ENCODE measurements at places on chromosomes 6 and 20.

GRCh38 chr6:119350952-119351372, 1.4 kb upstream of the MAN1A1 start:
- DNase-seq: no peak

- DNase-seq: no peak
Measured at GRCh38 chr20:1212607-1213396, 9.5 kb downstream of the C20orf202 start.

GRCh38 chr6:133047065-133047665, 194.0 kb upstream of the EYA4 start:
- DNase-seq: no peak

DNA sequence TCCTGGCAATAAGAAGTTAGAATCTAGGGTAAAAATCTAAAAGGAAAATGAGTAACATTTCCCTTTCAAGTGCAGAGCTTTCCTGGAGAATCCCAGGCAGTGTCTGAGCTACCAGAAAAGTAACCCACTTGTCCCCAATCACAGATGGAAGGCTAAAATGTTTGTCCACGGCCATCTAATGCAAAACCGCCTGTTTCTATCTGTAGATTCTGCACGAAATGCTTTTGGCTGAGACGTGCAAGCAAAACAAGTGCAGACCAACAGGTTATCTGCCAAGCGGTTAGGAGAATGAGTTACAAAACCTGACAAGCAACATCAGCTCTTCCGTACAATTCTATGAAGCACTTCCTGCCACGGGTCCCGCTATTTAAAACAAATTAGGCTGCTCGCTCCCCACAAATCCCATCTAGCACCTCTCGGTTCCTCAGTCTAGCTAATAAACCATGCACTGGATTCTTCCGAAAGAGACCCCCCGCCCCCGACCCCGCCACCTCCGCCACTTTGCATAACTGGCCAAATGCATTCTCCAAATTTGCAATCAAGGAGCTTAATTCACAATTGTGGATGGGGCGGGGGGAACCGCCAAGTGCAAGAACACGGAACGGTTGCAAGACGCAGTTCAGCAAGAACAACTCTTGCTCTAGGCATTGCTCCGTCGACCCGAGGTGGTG, 1.4 kb downstream of the ELOVL5 start:
- DNase-seq: no peak

GRCh38 chr6:3630258-3630835, 121.2 kb downstream of the PXDC1 start:
- no peak for DNase-seq

GRCh38 chr20:33377366-33377765, 24.0 kb downstream of the CDK5RAP1 start:
- no peak for DNase-seq

DNA sequence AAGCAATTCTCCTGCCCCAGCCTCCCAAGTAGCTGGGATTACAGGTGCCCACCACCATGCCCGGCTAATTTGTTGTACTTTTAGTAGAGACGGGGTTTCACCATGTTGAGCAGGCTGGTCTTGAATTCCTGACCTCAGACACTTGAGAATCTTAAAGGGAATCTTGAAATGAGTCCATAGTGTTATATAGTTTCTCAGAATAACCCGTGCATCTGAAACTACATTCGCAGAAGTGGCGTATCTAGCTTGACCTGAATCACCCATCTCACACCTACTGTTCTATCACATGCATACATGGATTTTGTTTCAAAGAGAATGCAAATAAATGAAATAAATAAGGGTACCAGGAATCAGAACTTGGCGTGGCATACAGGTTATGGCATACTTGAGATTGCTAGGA, 65.0 kb downstream of the NCOA7 start:
- DNase-seq: no peak

DNA sequence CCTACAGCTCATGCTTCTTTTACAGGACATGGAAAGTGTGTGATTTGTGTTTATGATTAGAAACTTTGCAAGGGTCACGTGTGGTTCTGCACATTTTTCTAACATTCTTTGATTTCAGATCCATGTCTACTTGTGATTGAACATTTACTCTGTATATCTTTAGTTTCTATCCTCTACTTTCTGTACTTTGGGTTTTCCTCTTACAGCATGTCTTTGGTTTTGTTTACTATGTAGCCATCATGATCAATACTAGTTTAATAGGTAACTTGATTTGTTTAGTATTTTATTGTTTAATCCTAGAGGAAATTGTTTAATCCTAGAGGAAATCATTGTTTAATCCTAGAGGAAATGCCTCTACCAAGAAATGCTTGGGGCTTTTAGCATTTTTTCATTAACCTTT, 41.8 kb downstream of the XRN2 start:
- no peak for DNase-seq

GRCh38 chr6:37056439-37057127, 51.1 kb downstream of the FGD2 start:
- DNase-seq: no peak

- no peak for DNase-seq
Measured at GRCh38 chr6:137086031-137086430, 41.3 kb upstream of the IL20RA start.

GRCh38 chr6:137389150-137389704, 105.0 kb downstream of the OLIG3 start:
- no peak for DNase-seq

- no peak for DNase-seq
Measured at GRCh38 chr6:55827818-55828522, 47.4 kb downstream of the BMP5 start.

- DNase-seq: no peak
Measured at GRCh38 chr6:44682987-44683779, 295.7 kb downstream of the CDC5L start.

DNA sequence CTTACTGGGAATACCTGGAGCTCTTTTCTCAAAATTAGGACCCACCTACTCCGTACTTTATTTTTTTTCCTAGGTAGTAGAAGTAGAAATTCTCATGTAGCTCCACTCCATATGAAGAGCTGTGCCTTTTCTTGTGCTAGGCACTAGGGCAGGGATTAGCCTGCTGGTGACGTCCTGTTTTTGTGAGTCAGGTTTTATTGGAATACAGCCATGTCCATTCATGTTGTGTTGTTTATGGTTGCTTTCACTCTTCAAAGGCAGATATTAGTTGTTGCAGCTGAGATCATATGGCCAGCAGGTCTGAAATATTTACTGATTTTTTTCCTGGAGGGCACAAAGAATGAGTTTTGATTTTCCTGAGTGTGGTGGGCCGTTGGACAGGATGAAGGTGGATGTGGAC, 20.5 kb downstream of the XRN2 start:
- no peak for DNase-seq

DNA sequence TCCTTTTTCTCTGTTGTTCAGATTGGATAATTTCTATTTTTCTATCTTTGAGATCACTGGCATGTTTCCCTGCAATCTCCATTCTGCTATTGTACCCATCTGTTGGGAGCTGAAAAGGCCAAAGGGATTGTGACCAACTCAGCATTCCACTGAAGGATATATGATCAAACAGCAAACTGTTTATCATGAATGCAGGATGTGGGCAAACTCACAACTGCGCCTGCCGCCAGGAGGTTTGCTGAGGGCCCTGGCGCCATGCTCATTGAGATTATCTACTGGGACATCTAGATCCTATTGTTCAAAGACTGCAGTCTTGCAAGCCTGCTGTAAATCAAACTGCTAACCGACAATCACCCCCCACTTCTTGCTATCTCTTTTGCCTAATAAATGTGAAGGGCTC, 3.8 kb upstream of the FKBP1A start:
- DNase-seq: no peak

DNA sequence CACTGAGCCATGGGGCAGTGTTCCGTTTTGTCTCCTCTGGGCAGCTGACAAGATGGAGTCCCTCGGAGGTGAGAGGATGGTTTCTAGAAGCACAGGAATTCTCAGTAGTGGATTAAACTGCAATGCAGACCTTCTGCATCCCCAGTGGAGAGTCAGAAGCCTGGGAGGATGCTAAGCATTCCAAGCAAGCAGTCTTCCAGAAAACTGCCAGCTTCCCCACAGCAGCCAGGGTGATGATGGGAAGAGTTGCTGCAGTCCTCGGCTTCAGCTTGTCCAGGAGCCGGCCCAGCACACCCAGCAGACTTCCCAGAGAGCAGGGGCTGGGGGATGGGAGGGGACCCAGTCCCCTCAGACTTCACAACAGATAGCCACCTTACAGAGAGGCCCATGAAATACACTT, 163.6 kb downstream of the LY86 start:
- DNase-seq: no peak

DNA sequence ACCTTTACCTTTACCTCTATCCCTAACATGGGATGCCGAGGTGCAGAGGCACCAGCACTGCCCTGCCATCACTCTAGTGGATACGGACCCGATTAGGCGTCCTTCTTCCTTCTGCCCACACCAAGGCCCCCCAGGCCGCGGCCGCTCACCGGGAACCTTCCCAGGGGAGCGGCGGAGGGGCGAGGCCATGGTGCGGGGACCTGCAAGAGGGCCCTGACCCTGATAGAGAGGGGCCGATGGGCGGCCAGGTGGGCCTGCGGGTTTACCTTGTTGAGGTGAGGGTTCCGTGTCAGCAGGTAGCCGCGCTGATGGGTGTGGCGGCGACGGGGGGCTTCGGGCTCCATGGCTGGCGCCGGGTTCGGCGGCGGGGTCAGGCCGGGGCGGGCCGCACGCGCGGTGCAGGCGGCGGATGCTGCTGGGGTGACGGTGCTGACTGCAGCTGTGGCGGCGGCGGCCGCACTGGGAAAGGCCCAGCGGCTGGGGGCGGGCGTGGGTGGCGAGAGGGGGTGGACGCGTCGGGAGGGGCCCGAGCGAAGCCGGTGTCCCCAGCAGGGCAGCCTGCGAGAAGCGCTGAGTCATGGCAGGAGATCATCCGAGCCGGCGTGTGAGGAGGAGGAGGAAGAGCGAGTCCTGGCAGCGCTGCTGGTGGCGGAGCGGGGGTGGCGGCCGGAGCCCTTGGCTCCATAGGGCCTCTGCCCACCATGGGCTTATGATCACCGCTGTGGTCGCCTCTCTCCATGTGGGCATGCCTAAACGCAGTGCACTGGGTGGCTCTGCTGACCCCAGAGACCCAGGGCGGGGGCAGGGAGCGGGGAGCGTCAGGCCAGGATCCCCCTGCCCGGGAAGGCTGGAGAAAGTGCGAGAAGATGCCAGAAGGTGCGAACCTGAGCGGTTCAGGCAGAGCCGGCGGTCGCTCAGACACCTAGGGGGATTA, at the start of gene ME1:
Gene ME1 (minus strand): TSS at position 441 of the 934 bp plus-strand sequence. CDS start 97 bp downstream, at position 344.
- DNase-seq: peak; percentile 48

- no peak for DNase-seq
Measured at GRCh38 chr20:51348876-51349275, 193.6 kb downstream of the NFATC2 start.

GRCh38 chr20:31901615-31902014, 31.2 kb downstream of the TTLL9 start:
- DNase-seq: no peak

DNA sequence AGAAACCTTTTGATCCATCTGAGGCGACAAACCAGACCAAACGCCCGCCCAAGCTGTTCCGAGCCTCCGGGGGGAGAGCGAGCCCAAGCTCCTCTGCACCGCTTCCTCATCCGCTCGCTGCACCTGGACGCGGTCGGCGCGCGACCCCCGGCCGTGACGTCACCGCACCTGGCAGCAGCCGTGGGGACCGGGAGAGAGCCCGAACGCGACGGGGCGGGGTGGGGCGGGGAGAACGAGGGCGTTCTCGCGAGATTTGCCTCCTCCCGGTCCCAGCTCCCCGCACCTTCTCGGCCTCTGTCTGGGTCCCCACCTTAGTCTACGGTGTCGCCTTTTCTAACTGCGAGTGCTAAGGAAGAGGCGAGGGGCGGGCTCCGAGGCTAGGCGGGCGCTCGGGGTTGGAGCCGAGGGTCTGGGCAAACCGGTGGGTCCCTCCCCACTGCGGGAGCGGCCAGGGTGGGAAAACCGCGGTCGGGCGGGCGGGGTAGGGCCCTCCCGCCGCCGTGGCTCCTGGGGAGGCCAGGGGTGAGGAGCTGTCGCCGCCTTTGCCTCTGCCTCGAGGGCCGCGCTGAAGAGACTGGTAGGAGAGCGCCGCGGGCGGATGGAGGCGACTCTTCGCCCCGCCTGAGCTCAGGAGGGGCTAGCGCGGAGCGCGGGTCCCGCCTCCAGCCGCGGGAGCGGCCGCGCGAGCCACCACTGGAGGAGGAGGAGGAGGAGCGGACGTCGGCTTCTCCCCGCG, at the start of gene CD2AP:
Gene CD2AP (plus strand): TSS at position 293 of the 736 bp plus-strand sequence. CDS start 456 bp downstream, outside the sequence.
- peak; percentile 75 for DNase-seq

DNA sequence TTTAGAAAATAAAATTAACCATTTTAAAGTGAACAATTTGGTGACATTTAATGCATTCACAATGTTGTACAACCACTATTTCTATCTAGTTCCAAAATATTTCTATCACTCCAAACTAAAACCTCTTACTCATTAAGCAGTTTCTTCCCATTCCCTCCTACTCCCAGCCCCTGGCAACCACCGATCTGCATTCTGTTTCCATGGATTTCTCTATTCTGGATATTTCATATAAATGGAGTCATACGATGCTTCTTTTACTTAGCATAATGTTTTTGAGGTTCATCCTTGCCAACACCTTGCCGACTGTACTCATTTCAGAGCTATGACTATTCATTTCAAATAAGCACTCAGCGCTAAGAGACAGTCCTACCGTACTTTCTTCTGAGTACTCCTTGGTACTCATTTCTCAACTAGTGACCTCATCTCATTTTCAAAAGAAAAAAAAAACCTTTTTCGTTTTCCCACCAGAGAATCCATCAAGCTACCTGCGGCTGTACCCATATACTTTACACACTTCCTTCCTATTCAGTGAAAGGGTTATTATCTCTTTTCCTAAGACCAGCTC, 259.2 kb downstream of the UTRN start:
- DNase-seq: no peak

DNA sequence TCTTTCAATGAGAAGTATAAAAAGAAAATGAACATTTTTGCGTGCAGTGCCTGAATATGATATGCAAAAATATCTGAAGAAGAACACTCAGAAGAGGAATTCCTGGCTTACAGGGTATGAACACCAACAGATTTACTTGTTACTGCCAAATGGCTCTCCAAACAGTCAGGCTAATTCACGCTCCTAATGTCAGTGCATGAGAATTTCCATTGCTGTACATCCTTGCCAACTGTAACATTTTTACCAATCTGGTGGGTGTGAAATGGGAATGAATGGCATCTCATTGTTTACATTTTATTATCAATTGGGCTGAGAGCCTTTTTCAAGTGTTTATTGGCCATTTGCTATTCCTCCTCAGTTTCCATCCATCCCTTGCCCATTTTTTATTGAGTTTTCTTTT, 365.3 kb upstream of the MAP3K7 start:
- DNase-seq: no peak

DNA sequence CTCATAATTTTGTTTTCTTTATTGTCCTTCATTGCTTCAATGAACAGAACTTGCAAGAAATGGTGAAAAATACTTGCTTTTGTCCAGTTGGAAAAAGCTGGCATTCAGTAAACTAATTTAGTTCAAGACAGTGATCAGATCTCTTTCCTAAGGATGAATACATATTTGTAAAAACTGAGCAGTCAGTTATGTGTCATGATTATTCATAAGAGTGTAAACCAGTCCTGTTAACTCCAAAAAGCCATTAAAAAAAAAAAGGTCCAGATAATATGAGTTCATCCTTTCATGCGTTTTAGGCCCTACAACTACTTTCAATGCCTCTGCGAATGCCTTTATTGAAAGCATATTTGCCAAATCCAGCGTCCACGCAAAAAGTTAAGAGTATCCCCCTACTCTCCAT, 609 bp downstream of the PGM3 start:
- DNase-seq: no peak

Data from T1000 (cell line).